Sigmoid colon (tissue), 7 donors: ENCODE measurements at places on chromosomes 7 and 10. TPM values are rescaled to one million over a fixed set of nuclear protein-coding genes. Genes with fewer than 3 reads are reported as not detected.

- H3K27me3 ChIP-seq: no peaks in the 10 kb centered on the region
- H3K4me1 ChIP-seq: peaks cover 3% of the 10 kb centered on the region
- no peaks in the 10 kb centered on the region for H3K36me3 ChIP-seq
Observed at GRCh38 chr10:113261161-113261560, 291.7 kb upstream of the HABP2 start.

- DNase-seq: no peak
- no peaks in the 10 kb centered on the region for H3K36me3 ChIP-seq
- H3K27ac ChIP-seq: no peak overlapping the region
- no peak overlapping the region for H3K4me3 ChIP-seq
- no peaks in the 10 kb centered on the region for H3K27me3 ChIP-seq
- no peaks in the 10 kb centered on the region for H3K4me1 ChIP-seq
Observed at GRCh38 chr10:99276848-99277486, 41.3 kb upstream of the HPSE2 start.

Gene WNT16
- total RNA-seq: 0.55 TPM

GRCh38 chr7:159034988-159035387 is 109.7 kb downstream of the VIPR2 start:
- H3K4me1 ChIP-seq: no peaks in the 10 kb centered on the region
- H3K4me3 ChIP-seq: no peak overlapping the region
- H3K27me3 ChIP-seq: no peaks in the 10 kb centered on the region
- no peaks in the 10 kb centered on the region for H3K36me3 ChIP-seq
- H3K27ac ChIP-seq: no peak overlapping the region

GRCh38 chr10:59838085-59838789 is 68.1 kb downstream of the CCDC6 start:
- peaks cover 5% of the 10 kb centered on the region for H3K36me3 ChIP-seq
- H3K27me3 ChIP-seq: no peaks in the 10 kb centered on the region
- peaks cover 22% of the 10 kb centered on the region for H3K4me1 ChIP-seq
- no peak overlapping the region for H3K4me3 ChIP-seq
- DNase-seq: no peak

- H3K27me3 ChIP-seq: no peaks in the 10 kb centered on the region
- H3K4me3 ChIP-seq: no peak overlapping the region
Observed at GRCh38 chr7:5701085-5701914, 80.2 kb downstream of the RNF216 start.

GRCh38 chr10:97542169-97543024 is 30.2 kb upstream of the ANKRD2 start:
- no peaks in the 10 kb centered on the region for H3K4me1 ChIP-seq
- no peaks in the 10 kb centered on the region for H3K27me3 ChIP-seq
- DNase-seq: peak; percentile 91
- H3K4me3 ChIP-seq: no peak overlapping the region

- DNase-seq: no peak
- no peak overlapping the region for H3K4me3 ChIP-seq
- H3K4me1 ChIP-seq: peaks cover 22% of the 10 kb centered on the region
- no peaks in the 10 kb centered on the region for H3K36me3 ChIP-seq
- no peaks in the 10 kb centered on the region for H3K27me3 ChIP-seq
Observed at GRCh38 chr10:46525824-46526681, 30.4 kb downstream of the GPRIN2 start.

DNA sequence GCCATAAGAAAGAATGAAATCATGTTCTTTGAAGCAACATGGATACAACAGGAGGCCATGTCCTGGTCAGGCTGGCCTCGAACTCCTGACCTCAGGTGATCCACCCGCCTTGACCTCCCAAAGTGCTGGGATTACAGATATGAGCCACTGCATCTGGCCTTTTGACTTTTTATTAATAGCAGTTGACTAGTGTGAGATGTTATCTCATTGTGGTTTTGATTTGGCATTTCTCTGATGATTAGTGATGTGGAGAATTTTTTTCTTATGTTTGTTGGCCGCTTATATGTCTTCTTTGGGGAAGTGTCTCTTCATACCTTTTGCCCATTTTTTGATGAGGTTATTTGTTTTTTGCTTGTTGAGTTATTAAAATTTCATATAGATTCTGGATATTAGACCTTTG is 400.9 kb downstream of the SUGCT start:
- no peak for DNase-seq
- peaks cover 10% of the 10 kb centered on the region for H3K4me1 ChIP-seq
- H3K27ac ChIP-seq: no peak overlapping the region
- H3K36me3 ChIP-seq: no peaks in the 10 kb centered on the region

GRCh38 chr10:54094321-54094720 is 706.7 kb downstream of the PCDH15 start:
- H3K4me1 ChIP-seq: no peaks in the 10 kb centered on the region
- no peak overlapping the region for H3K4me3 ChIP-seq
- no peaks in the 10 kb centered on the region for H3K36me3 ChIP-seq
- no peak for DNase-seq
- H3K27me3 ChIP-seq: no peaks in the 10 kb centered on the region

GRCh38 chr7:73606801-73607691 is 17.3 kb downstream of the MLXIPL start:
- H3K4me1 ChIP-seq: peaks cover 6% of the 10 kb centered on the region
- H3K4me3 ChIP-seq: peak overlapping the region; percentile 14
- H3K27ac ChIP-seq: no peak overlapping the region
- DNase-seq: no peak
- peaks cover 8% of the 10 kb centered on the region for H3K27me3 ChIP-seq

- peaks cover 25% of the 10 kb centered on the region for H3K4me1 ChIP-seq
- no peaks in the 10 kb centered on the region for H3K27me3 ChIP-seq
- H3K36me3 ChIP-seq: no peaks in the 10 kb centered on the region
- no peak overlapping the region for H3K27ac ChIP-seq
- no peak for DNase-seq
- no peak overlapping the region for H3K4me3 ChIP-seq
Observed at GRCh38 chr7:16348251-16348650, 73.1 kb downstream of the CRPPA start.

- H3K36me3 ChIP-seq: no peaks in the 10 kb centered on the region
- H3K27me3 ChIP-seq: no peaks in the 10 kb centered on the region
- H3K4me1 ChIP-seq: no peaks in the 10 kb centered on the region
- no peak overlapping the region for H3K4me3 ChIP-seq
- DNase-seq: no peak
Observed at GRCh38 chr10:118763202-118763988, 8.6 kb upstream of the CACUL1 start.

GRCh38 chr7:43764039-43764761 is 5.7 kb downstream of the BLVRA start:
- H3K27ac ChIP-seq: peak overlapping the region; percentile 72
- peaks cover 32% of the 10 kb centered on the region for H3K4me1 ChIP-seq
- no peaks in the 10 kb centered on the region for H3K27me3 ChIP-seq
- peak; percentile 77 for DNase-seq
- no peak overlapping the region for H3K4me3 ChIP-seq

- no peak overlapping the region for H3K27ac ChIP-seq
- no peaks in the 10 kb centered on the region for H3K36me3 ChIP-seq
- DNase-seq: no peak
- H3K27me3 ChIP-seq: no peaks in the 10 kb centered on the region
- H3K4me1 ChIP-seq: no peaks in the 10 kb centered on the region
- no peak overlapping the region for H3K4me3 ChIP-seq
Observed at GRCh38 chr10:69818676-69819239, 17.1 kb downstream of the COL13A1 start.

DNA sequence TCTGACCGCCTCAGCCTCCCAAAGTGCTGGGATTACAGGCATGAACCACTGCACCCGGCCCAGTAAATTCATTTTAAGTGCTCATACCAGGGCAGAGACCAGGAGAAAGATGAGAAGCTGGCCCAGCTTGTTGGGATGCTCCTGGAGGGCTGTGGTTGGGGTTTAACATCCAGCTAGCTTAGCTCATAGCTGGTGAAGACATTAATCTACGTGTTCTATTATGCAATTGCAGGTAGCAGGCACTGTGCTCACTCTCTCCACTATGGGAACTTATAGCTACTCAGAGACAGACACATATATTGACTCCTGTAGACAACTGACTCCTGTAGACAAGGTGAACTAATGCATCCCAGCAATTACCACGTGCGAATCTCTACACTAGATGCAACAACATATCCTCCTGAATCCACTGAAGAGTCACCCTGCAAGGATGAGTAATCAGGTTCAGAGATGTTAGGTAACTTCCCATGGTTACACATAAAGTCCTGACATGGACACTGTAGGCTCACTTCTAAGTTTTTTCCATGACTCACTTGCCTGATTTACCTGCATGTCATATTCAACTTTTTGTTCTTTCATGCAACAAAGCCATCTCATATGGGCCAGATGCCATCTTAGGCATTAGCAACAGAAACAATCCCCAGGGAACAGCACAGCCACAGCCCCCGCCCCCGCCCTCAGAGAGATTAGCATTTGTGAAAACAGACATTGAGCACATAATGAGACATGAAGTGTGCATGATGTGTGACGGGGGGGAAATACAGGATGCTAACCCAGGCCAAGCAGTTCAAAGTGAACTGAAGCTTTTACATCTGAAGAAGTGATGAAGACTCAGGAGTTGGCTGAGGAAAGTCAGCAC is 37.2 kb downstream of the ERLIN1 start:
- no peak overlapping the region for H3K27ac ChIP-seq
- no peak for DNase-seq
- H3K4me3 ChIP-seq: no peak overlapping the region
- peaks cover 43% of the 10 kb centered on the region for H3K36me3 ChIP-seq
- no peaks in the 10 kb centered on the region for H3K27me3 ChIP-seq

DNA sequence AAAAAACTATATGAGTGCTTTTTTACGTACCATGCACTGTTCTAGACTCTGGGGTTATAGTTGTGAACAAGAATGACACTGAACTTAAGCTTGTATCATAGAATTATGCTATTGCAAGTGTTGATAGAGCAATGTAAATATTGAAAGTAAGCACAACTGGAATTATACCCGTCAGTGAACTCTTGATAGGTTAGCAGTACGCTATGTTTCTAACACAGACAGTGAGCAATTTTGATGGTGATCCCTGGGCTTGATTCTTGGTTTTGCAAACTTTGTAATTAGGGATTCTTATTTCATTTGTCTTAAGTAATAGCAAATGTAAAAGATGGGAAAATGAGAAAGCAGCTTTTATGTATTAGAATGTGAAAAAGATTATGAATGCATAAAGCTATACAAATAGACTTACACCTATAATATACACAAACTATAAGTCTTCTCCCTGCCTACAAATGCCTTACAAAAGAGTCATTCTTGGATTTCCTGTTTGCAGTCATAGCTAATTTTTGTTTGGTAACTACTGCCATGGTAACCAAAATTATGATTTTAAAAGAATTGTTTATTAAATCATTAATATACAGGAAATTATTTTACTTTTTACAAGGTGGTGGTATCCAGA is 6.7 kb downstream of the TES start:
- H3K36me3 ChIP-seq: no peaks in the 10 kb centered on the region
- no peak overlapping the region for H3K4me3 ChIP-seq
- DNase-seq: no peak
- no peaks in the 10 kb centered on the region for H3K27me3 ChIP-seq

Gene ARPC1A
- total RNA-seq: 131 TPM

Gene WDR86
- 23.8 TPM for total RNA-seq

DNA sequence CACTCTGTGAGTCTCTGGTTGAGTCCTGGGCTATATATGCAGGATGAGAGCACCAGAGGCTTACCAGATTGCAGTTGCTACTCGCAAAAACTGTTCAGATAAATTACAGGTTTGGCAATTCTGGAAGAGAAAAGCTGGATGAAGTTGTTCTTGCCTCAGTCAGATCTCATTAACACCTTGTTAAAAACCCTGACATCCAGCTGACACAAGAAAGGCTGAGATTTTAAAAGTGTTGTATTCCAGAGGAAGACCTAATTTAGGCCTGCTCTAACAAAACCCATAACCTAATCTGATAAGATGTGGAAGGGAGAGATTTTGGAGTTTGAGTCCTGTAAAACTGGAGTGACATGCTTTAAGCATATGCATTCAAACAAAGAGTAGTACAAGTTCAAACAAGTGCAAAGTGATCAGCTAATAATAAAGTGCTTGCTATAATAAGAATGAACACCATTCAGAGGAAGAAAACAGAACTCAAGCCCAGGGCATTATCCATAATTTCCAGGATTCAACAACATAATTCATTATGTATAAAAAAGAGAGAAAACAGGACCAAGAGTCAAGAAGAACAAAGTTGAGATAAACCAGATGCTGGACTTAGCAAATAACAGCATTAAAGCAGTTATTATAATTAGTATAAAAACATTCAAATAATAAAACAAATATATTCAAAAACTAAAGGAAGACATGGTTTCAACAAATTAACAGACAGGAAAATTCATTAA is 135.5 kb downstream of the CD36 start:
- H3K27me3 ChIP-seq: no peaks in the 10 kb centered on the region
- H3K27ac ChIP-seq: peak overlapping the region; percentile 90
- no peak for DNase-seq
- no peak overlapping the region for H3K4me3 ChIP-seq
- no peaks in the 10 kb centered on the region for H3K36me3 ChIP-seq

Gene ASB13
- total RNA-seq: 18.1 TPM

DNA sequence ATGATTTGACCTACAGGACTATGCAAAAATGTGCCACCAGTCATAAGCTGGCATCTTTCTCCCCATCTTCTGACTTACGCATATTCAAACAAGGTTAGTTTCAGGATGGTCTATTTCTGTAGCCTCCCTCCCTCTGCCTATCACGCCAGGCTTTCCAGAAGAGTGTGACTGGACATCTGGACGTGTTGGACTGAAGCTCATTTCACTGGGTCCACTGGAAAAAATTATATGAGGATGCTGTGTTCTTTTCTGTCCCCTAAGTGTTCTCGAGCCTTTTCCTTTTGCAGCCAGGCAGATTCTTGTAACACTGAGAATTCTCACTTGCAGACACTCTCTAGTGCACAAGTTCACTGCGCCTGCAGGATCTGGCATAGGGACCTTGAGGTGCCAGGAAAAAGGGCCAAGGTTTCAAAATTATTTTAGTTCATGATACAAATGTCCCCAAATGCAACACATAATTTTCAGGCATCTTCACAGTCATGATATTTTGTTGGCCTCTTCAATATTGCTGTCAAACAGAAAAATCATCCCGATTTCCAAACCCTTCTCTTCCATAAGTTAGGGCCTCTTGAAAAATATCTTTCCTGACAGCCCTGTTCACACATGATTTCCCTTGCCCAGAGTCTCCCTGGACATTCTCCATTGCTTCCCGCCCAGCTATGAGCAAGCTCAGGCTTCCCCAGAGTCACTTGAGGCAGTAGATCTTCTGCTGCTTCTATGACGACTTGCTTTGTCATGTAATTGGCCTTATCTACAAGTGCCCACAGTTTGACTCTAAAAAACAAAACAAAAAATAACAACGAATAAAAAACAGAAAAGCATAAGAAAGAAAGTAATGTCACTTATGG is 170.4 kb downstream of the BMPER start:
- H3K36me3 ChIP-seq: no peaks in the 10 kb centered on the region
- H3K4me1 ChIP-seq: peaks cover 12% of the 10 kb centered on the region
- DNase-seq: no peak
- no peaks in the 10 kb centered on the region for H3K27me3 ChIP-seq

- H3K4me1 ChIP-seq: peaks cover 4% of the 10 kb centered on the region
- no peak for DNase-seq
- H3K27ac ChIP-seq: no peak overlapping the region
- no peak overlapping the region for H3K4me3 ChIP-seq
- no peaks in the 10 kb centered on the region for H3K27me3 ChIP-seq
Observed at GRCh38 chr7:84339306-84339705, 144.7 kb upstream of the SEMA3A start.

Gene ZNF853
- 21.6 TPM for total RNA-seq

GRCh38 chr10:91891125-91892001 is 17.9 kb downstream of the FGFBP3 start:
- DNase-seq: no peak
- H3K27me3 ChIP-seq: no peaks in the 10 kb centered on the region
- H3K4me1 ChIP-seq: no peaks in the 10 kb centered on the region
- H3K27ac ChIP-seq: no peak overlapping the region
- no peak overlapping the region for H3K4me3 ChIP-seq

Gene TRIM8
- 70.8 TPM for total RNA-seq
